ENCODE measurements at places on chromosomes 4 and X.

- no peak for DNase-seq
These were observed 109.6 kb upstream of the KIT start for GRCh38 chr4:54548098-54548620.

GRCh38 chr4:100224160-100224559, 33.9 kb upstream of the DDIT4L start:
- no peak for DNase-seq

DNA sequence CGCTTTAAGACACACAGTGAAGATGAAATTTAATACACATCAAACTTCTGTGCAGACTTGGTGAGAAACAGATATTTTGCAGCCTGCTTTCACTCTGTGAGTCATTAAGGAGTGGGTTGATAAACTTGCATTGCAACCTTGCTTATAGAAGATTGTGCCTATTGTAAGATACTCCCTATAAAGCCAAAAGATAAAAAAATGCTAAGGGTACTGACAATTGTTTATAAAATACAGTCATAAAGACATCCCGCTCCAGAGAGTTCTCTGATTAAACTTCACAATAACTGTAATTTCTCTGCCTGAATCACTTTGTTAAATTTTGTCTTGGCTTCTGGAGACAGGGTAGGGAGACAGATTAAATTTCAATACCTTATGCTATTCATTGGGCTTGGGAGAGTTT, 49.1 kb downstream of the GALNT7 start:
- DNase-seq: no peak

DNA sequence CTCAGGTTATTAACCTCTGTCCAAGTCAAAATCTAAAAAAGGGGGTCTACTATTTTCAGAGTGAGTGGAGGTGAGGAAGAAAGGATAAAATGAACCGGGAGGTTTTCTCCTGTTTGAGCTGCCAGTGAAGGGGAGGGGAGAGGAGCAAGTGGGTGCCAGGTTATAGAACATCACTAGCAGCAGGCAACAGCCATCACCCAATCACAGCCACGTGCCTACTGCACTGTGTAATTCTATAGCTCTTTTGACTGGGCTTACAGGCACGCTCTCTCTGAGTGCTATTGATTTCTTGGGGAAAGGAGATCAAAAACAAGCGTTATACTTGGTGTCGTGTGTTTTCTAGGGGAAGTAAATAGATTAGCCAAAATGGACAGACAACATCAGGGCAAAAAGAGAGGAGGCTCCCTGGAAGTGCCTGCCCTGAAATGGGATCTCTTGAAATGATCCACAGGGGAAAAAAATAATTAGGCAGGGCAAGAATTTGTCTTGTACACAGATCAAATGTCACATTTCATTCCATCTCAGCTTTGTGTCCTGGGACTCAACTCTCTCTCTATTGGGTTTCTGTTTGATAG, 300.5 kb upstream of the LCORL start:
- no peak for DNase-seq

DNA sequence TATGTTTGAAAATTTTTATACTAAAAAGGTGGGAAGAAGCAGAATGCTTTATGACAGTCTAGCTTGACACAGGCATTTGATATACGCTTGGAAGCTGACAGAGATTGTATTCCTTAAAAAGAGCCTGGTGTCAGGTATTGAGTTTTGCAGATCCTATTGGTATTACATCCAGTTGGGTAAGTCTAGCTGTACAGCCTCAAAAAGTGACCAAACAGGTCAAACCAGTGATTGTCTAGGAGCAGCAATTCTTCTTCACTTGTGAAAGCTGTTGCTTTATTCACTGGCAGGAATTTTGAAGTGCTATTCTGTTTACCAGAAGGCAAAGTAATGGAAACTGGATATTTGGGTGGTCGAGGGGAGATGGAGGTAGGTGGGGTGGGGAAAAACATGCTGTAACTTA, 77.5 kb downstream of the UCHL1 start:
- no peak for DNase-seq

DNA sequence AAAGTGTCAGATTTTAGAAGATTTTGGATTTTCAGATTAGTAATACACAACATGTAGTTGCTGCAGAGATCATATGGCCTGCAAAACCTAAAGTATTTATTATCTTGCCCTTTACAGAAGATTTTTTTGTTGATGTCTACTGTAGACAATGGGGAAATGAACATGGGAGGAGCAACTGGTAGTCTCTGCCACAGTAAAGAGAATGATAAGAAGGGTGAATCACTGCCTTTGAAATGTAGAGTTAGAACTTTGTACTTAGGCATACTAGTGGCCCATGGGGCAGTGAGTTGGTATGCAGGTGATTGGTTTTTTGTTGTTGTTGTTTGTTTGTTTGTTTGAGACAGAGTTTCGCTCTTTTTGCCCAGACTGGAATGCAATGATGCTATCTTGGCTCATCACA, 50.1 kb downstream of the GAB1 start:
- DNase-seq: no peak

GRCh38 chr4:120749445-120750151, 172.9 kb downstream of the PRDM5 start:
- no peak for DNase-seq

DNA sequence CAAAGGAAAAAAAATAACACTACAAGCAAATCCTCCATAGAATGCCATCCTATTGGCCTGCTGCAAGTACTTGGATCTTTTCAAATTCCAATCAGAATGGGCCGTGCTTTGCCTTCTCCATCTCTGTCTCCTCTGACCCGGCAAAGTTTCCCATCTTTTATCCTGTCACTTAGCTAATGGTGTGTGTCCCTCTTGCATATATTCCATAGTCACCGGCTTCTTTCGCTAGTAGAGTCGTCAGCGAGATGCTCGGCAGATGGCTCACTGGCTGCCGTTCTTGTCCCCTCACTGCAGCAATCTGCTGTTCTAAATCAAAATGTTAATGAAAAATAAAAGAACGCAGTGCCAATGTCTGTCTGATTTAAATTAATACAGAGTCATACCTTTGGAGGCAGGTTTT, 22.1 kb downstream of the GRIA3 start:
- no peak for DNase-seq

GRCh38 chrX:18574591-18574990, 97.3 kb downstream of the RS1 start:
- DNase-seq: no peak

- DNase-seq: no peak
These were observed 597.7 kb downstream of the PCDH18 start for GRCh38 chr4:136934601-136935000.

GRCh38 chr4:94635177-94635576, 122.6 kb upstream of the BMPR1B start:
- no peak for DNase-seq

DNA sequence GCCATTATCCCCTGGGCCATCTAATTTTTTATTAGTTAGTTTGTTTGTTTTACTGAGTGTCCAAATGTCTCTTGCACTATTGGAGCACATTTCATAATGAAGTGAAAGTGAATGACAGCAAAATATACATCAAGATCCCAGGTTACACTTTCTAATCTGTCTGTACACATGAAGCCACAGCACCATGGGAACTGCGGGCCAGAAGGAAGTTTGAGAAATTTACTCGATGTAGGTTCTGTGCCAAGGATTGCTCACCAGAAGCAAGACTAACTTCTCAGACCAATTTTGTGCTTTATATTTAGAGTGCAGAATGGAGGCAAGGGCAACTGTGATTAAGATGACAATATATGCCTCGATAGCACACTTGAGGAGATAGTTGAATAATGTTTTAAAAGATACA, 258.0 kb downstream of the COL25A1 start:
- no peak for DNase-seq

GRCh38 chr4:106140601-106141000, 175.4 kb downstream of the TBCK start:
- no peak for DNase-seq

- no peak for DNase-seq
These were observed 55.5 kb downstream of the ARHGEF38 start for GRCh38 chr4:105607876-105608275.

- DNase-seq: no peak
These were observed 56.9 kb upstream of the STS start for GRCh38 chrX:7090641-7091040.

DNA sequence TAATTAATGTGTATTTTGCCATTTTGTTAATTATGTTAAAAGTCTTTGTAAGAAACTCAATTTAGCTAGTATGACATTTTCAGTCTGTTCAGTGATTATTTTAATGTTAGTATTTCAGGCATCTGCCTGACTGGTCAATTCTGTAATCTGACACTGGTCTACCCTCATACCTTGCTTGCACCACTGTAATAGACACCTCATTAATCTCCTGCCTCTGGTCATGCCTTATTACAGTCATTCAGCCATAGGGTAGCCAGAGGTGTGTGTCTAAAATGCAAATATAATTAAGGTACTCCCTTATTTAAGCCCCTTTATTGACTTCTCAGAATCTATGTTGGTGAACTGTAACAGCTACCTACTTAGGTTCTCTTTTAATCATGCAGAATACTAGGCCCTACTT, 861.1 kb upstream of the IGFBP7 start:
- no peak for DNase-seq

GRCh38 chrX:136525738-136526606, 6.0 kb upstream of the VGLL1 start:
- no peak for DNase-seq

DNA sequence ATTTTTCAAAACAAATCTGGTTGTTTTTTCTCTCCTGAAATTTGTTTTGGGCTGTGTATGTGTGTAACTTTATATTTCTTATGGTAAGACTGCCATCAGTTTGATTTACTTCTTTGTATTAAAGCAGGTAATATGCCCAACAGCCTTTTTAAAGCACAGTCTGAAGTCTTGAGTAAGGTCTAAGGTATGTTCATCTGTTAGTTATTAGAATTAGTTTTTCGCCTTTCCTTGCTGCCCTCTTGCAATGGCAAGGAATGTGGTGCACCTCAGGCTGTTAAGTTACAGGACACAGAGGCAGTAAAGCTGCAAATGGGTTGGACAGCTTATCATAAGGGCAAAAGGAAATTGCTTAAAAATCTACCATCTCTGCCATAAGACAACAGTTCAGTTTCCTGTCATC, 71.8 kb downstream of the METTL14 start:
- DNase-seq: no peak

GRCh38 chr4:139962130-139962684, 191.8 kb downstream of the MAML3 start:
- DNase-seq: no peak

DNA sequence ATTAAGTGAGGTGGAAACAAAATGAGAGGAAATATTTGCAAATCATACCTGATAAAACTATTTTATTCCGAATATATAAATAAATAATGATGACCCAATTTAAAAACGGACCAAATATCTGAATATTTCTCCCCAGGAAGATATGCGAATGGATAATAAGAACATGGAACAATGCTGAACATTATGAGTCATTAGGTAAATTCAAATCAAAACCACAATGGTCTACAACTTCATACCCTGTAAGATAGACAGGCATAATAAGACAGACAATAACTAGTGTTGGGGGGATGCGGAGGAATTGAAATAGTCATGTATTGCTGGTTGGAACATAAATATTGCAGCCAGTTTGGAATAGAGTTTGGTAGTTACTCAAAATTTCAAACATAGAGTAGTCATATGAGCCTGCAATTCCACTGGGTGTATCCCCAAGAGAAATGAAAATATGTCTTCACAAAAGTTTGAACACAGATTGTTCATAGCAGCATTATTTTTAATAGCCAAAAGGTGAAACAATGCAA, 47.6 kb upstream of the DRP2 start:
- no peak for DNase-seq

DNA sequence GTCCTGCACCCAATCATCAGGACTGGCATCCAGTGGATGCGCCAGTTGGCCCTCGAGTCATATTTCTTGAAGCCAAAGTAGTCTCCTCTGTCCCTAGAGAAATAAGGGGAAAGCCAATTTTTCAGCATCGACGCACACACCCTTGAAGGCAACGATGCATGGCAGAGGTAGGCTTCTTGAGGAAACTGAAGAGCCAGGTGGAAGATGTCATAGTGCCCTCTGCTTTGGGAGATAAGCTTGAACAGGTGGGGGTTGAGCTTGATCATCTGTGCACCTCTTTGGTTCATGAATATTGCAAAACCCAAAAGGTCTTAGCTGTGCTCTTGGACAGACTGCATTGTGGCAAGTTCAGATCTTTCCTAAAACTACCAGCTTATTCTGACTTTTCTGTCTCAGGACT, 34.6 kb upstream of the WDR1 start:
- no peak for DNase-seq

- DNase-seq: no peak
These were observed 8.2 kb downstream of the FHIP1A start for GRCh38 chr4:151417164-151417571.

Data from T-helper 1 cell (primary cell).